ENCODE measurements at places on chromosomes 4 and X.

GRCh38 chrX:113833096-113834055 is 750.5 kb upstream of the HTR2C start:
- no peak for DNase-seq

DNA sequence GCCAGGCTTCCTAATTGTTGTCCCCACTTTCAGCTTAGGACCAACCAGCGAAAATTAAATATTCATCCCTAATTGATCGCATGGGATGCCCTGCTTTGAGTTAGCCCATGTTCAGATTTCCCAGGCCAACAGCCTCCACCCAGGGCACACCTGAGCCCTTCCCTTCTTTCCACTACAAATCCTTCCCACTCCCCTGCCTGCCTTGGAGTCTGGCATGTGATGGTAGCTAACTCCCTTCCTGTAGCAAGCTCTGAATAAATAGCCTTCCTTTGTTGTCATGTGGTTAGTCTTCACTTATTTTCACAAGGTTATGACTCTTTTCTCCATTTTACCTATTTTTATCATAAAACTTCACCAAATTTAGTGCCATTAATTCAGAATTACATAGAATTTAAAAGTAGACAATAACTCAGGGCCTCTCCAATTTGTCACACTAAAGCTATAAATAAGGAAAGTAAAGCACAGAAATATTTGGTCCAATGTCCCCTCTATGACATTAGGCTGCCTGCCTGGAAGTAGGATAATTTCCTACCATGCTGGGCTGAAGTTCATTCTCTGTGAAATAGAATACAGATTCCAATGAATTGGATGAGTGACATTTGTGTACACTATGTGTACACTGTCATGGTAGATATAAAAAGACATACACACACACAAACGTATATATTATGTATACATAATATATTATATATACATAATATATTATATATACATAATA is 166.4 kb upstream of the CPEB2 start:
- no peak for DNase-seq

GRCh38 chr4:173537613-173538147 is 7.7 kb upstream of the HAND2 start:
- DNase-seq, result no peak

DNA sequence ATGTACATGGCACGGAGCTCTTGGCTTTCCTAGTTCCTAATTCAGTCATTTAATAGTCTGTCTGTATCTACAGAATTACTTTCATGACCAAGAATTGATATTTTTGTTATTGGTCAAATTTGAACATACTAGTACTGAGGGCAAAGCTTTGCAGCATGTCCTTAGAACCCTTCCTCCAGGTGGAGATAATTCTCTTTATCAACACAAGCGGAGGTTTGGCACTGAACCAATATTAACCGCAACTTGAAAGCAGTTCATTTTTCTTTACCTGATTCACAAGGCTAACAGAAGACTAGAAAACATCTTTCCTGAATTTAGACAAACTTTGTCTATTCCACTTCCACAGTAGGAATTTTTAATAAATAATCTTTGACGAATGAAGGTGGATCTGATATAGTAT is 73.8 kb downstream of the TACR3 start:
- DNase-seq, result no peak

DNA sequence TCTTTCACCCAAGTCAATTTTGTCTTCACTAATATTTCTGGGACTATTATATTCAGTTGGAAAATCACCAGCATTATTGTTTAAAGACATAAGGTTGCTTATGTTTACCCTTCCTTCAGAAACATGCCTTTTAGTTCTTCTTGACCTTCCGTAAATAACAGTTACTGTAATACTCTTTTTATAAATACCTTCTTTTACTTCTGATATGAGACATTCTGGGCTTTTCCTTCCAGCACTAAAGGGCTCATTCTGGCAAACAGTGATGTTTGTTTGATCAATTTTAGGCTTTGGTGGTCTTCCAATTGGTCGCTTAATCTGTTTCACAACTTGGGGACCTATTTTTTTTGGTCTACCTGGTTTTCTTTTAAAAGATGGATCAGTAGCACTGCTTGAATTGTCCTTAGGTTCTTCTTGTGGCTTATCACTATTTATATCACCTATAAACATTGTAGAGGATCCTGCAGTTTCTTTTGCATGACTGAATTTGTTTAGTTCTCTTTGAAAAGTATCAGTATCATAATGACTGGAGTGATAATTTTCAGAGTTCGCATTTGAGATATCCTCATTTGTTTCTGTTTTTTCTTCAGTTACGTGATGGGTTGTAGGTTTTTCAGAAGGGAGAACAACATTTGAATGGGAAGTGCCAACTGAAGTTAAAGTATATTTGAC is 64.8 kb downstream of the NCAPG start:
- no peak for DNase-seq

DNA sequence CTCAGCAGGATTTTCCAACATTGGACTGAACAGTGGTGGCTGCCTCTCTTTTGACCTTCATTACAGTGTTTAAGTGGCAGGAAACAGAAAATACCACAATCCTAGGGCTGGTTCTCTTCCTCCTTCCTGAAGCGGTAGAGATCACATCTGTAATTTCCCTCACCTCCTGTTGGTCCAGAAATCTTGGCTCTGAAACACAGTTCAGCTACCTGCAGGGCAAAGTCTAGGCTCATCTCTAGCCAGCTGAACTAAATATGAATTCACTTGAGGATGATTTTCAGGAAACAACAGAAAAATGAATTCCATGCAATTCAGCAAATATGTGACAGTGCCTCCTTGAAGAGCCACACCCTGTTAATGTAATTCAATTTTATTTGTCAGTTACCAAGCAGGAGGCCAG is 531.9 kb downstream of the INPP4B start:
- no peak for DNase-seq

GRCh38 chrX:37993176-37993575 is 13.2 kb upstream of the SYTL5 start:
- DNase-seq, result no peak

- DNase-seq, result no peak
These were observed 118.0 kb upstream of the ATP6AP2 start for GRCh38 chrX:40462795-40463194.

DNA sequence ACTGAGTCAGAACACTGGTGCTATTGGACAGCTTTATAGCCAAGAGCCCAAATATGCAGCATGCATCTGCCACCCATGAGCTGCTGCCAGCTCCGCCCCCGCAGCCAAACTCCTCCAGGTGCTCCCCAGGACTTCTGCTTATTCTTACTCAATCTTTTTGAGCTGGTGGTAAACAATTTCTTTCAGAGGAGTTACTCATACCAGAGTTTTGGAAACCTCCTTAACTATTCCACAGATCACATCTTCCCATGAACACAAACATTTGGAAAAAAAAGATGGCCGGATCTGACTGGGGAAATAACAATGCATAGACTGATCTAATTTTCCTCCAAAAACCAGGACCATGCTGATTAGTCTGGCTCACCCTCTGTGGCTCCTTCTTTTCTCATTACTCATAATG is 399.9 kb downstream of the GPM6A start:
- DNase-seq, result no peak

DNA sequence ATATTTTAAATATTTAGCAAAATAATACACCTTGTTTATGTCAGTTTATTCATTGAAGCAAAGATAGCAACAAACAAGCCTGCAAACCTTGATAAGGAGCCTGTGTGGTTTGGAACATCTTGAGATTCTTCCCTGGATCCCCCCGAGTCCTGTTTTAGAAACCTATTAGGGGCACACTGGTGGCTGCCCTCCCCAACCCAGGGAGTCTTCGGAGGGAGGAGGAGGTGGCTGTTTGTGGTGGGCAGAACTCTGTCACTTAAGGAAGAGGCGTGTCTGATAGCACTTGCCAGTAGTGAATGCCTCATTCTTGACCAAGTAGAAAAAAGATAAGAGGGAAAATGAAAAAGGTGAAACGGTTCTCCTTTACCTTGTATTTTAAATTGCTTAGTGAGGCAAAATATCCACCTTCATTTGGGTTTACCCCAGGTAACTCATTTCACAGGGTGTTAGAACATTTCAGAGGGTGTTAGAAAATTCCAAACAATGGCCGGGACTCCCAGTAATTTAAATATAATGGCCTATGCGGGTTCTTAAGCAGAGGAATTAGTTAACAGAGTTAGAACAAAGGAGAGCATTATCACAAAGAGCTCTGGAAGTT is 10.4 kb downstream of the KIT start:
- DNase-seq, result no peak

GRCh38 chr4:120864969-120865368 is 57.6 kb downstream of the PRDM5 start:
- DNase-seq, result no peak

GRCh38 chr4:83128240-83128929 is 13.9 kb upstream of the PLAC8 start:
- no peak for DNase-seq

DNA sequence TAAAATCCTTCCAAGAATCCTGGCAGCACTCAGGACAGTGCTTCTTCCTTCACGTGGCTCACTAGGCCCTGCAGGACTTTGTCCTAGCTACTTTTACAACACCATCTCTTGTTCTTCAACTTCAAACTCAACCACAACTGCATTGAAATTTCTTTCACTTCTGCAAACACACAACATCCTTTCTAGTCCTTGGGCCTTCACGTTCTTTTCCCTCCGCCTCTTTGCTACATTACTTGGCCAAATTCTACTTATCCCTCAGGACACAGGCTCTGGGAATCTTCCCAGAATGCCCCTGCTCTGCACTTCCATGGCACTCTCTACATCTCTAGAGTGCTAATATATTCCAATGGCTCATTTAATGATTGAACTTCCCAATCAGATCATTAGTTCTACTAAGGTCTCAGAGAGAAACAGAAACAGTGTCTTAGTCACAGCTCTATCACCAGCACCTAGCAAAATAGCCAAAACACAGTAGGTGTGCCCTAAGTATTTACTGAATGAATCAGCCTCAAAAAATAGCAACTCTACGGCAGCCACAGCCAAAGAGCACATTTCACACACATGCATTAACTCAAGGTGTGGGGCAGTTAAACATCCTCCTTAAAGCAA is 73.3 kb downstream of the MANBA start:
- DNase-seq, result no peak

- no peak for DNase-seq
These were observed 53.1 kb upstream of the MAP3K15 start for GRCh38 chrX:19568422-19568821.

DNA sequence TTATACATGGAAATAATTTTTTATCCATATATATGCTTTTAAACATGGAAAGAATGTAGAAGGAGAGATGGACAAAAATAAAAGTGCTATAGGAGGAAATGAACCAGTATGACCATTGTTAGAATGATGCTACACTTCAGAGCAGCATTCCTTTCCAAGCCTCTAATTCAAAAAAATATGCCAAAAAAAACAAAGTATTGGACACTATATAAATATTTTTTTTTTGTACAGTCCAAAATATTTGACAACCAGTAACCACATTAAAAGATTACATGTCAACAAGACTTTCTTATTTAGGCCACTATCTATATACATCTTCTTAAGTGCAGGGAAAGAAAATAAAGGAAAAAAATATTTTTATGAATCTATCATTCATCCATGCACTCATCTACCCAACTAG is 198.6 kb downstream of the LRBA start:
- DNase-seq, result no peak

- DNase-seq, result no peak
These were observed 104.3 kb downstream of the DCTD start for GRCh38 chr4:182812916-182813315.

DNA sequence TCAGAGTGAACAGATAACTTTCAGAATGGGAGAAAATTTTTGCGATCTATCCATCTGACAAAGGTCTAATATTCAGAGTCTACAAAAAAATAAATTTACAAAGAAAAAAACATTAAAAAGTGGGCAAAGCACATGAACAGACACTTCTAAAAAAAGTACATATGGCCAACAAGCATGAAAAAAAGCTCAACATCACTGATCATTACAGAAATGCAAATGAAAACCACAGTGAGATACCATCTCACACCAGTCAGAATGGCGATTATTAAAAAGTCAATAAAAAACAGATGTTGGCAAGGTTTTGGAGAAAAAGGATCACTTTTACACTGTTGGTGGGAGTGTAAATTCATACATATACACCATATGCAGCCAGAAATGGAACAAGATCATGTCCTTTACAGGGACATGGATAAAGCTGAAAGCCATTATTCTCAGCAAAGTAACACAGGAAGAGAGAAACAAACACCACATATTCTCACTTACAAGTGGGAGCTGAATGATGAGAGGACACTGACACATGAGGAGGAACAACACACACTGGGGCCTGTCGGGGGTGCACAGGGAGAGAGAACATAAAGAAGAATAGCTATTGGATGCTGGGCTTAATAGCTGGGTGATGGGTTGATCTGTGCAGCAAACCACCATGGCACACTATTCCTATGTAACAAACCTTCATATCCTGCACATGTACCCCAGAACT is 41.6 kb upstream of the ITM2A start:
- DNase-seq, result no peak

DNA sequence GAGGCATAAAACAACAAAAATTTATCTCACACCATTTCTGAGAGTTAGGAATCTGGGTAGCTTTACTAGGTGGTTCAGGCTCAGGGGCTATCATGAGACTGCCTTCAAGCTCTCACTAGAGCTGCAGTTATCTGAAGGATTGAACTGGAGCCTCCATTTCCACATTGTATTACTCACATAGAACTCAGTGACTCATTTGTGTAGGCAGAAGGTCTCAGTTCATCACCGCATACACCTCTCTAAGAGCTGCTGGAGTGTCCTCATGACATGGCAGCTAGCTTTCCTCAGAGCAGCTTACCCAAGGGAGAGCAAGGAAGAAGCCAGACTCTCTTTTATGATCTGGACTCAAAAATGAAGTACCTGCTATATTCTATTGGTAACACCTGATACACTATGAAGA is 389.2 kb downstream of the IQCM start:
- DNase-seq, result no peak

DNA sequence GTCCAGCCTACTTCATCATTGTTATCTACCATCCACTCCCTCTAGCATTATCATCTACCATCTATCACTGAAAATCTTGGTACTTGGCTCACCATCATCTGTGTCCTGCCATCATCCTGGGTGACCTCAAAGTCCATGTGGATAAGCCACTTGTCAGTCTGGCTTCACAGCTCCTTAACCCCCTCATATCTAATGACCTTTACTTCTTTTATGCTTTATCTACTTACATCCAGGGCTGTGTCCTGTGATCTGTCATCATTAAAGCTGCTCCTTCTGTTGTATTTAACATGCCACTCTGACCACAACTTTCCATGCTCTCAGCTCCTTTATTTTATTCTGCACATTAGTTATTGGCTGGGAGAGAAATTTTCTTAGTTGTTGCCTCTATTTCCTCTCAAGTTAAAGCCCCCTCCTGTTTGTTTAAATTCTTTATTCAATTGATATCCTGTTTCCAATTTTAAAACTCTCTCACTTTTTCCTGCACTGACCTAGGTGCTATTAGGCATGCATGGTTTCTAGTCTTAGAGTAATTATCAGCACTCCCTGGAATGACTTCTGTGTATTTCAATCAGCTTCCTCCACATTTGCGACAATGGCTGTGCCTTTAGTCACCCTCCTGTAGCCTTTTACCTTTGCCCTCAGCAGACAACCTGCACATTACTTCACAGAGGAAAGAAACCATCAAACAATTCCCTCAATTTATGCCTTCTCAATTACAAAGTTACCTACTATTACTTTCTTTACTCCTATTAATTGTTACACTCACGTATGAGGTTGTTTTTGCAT is 8.1 kb upstream of the FABP2 start:
- no peak for DNase-seq

GRCh38 chr4:78512357-78512920 is 39.1 kb upstream of the ANXA3 start:
- no peak for DNase-seq

- peak; percentile 67 for DNase-seq
These were observed at the start of gene UXT for GRCh38 chrX:47658684-47659420. UXT (minus strand) TSS chrX:47659180; CDS start chrX:47658927, 253 bp downstream.

Measured in hypothalamus (tissue), 51 donors.